GM23338 (cell line): ENCODE measurements at places on chromosomes 3 and 15. TPM values are rescaled to one million over a fixed set of nuclear protein-coding genes. Genes with fewer than 3 reads are reported as not detected.

- no peak for DNase-seq
Observed at GRCh38 chr3:11346416-11346815, 74.2 kb downstream of the ATG7 start.

GRCh38 chr15:49430046-49430445 lies 7.0 kb downstream of the FGF7 start:
- no peak for DNase-seq

The UQCRC1 gene
- 439 and 460 TPM in 2 replicates for total RNA-seq

GRCh38 chr3:50125541-50126286 lies 29.4 kb upstream of the SEMA3F start:
- peak; percentile 42 for DNase-seq

GRCh38 chr15:58931987-58932588 lies 1.4 kb downstream of the SLTM start:
- DNase-seq: no peak

The WDR72 gene
- total RNA-seq: 1.9 and 2.1 TPM in 2 replicates

The NMNAT3 gene
- 7.4 and 9.2 TPM in 2 replicates for total RNA-seq

DNA sequence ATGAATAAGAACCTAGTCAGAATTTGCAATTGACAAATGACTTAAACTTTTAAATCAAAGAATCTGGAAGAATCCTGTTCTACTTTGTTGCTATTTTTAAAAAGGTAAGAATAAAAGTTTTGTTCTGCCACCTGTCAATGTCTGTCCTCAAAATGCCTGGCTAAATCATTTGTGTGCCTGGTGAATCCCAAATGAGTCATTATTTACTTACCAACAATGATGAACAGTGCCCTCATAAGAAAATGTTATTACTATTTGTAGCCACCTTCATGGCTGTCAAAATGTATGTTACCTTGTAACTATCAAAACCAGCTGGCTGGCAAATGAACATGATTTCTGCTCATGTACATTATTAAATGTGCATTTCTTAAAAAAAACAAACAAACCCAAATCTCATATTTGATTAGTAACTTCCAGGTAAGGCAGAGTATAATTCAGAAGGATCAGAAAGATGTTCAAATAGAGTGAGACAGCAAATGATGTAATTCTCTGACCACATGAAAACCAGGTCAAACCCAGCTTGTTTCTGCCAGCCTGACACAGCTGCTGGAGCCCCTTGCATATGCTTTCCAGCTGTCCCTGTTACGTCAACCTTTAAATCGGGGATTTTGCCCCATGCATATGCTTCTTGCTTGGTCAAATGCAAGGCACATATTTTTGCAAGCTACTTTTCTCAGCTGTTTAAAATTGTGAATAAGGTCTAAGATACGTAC lies 137.9 kb downstream of the SSR3 start:
- no peak for DNase-seq

- peak; percentile 87 for DNase-seq
Observed at GRCh38 chr3:87260270-87260669, 16.1 kb downstream of the POU1F1 start.

The HESX1 gene
- total RNA-seq: 11.9 and 21.1 TPM in 2 replicates

The IGDCC3 gene
- total RNA-seq: 26.3 and 30.7 TPM in 2 replicates

The GOLGA6L7 gene
- total RNA-seq: not detected in 2 replicates

- DNase-seq: no peak
Observed at GRCh38 chr15:87944050-87944449, 312.5 kb downstream of the NTRK3 start.

The RLBP1 gene
- total RNA-seq: not detected in 2 replicates

- DNase-seq: no peak
Observed at GRCh38 chr15:87954793-87955192, 301.7 kb downstream of the NTRK3 start.

DNA sequence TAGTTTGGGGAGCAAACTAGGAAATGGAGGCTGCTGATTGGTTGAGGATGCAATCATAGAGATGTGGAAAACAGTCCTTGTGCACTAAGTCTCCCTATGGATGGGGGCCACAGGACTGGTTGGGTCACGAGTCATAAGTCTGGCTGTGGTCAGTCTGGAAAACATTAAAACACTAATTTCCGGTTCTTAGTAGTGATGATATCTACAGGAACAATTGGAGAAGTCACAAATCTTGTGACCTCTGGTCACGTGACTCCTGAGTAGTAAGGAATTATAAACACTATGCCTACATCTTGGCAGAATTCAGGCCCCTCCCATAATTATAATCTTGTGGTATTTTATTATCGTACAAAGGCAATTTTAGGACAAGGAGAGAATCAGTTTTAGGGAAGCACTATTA lies 317.3 kb upstream of the ARPP21 start:
- no peak for DNase-seq

The SPTSSB gene
- total RNA-seq: 33.0 and 33.5 TPM in 2 replicates

- peak; percentile 33 for DNase-seq
Observed at GRCh38 chr3:139044366-139045210, at the start of gene PRR23C. Gene PRR23C, minus strand, starts transcription at chr3:139044892. Its CDS starts 272 bp downstream, at chr3:139044620.

DNA sequence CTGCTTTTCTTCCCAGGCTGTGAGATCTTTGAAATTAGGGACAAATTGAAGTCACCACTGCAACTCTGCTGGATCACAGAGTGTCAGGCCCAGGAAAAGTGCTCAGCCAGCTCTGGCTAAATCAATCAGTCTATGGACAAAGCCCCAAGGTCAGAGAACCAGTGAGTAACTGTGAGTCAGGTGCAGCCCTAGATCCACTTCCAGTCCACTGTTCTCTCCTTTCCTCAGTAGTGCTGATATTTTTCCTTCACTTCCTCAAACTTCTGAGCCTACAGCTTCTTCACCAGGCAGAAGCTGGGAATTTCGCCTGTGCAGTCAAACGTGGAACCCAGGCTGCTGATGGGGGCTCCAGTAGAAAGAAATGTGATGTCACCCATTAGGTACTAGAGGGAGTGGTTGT lies 75.1 kb upstream of the TRIM42 start:
- DNase-seq: no peak
